ENCODE measurements at places on chromosomes 13 and 19. TPM values are rescaled to one million over a fixed set of nuclear protein-coding genes. Genes with fewer than 3 reads are reported as not detected.

The PEAK3 gene
- total RNA-seq, result 2.0 TPM

The ZNF730 gene
- total RNA-seq, result 1.5 TPM

The CYP2A6 gene
- 2.0 TPM for total RNA-seq

The ZNF223 gene
- total RNA-seq, result 17.7 TPM

The KLC3 gene
- total RNA-seq, result 20.9 TPM

The COL4A2 gene
- total RNA-seq, result 180 TPM

The NXNL1 gene
- total RNA-seq, result not detected
